ENCODE measurements at places on chromosomes 16 and 17.

DNA sequence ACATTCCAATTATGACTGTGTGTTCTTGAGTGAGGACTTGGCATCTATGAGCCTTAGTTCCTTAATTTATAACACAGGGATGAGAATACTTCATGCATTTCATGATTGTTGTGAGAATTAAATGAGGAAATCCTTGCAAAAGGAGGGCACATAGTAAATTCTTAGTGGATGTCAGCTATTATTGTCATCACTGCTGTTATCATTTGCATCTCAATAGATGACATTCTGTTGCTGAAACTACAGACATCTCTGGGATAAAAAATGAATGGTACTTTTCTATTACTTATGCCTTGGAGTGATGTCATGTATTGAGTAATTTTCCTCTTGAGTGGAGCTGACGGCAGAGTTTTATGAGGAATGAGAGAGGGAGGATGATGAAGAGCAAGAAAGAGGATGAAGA lies 184.4 kb upstream of the CDH11 start:
- no peak for DNase-seq

DNA sequence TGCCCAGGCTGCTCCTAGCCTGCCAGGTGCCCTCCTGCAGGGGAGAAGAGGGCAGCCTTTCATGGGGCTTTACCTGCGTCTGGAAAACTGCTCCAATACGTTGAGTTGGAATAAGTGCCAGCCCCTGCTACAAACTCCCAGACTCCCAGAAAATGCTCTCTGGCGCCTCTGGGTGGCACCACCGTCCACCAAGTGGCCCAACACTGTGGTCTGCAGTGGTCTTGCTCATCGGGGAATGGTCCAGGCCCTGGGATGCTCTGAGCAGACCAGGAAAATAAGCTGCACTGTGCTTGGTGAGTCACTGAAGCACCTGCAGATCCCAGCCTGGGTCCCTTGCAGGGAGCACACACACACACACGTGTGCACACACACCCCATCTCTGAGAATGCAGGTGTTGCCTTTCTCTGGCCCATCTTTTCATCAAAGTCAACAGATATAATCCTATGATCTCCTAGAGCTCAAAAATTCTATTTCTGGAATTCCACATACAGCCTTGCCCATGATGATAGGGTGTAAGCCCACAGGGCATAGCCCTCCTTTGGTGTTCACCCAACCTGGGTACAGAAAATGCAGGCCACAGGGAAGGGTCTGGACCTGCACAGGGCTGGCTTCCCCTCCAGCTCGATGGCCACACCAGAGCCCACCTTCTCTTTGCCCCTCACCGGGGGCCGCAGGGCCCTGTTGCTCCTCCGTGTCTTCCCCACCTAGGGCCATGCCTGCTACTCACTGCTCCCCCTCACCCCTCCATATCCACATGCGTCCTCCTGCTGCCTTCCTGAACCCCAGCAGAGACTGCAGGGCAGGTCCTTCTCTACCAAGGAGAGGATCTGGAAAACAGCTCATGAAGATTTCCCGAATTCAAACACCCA lies 20.5 kb downstream of the CDIP1 start:
- no peak for DNase-seq

DNA sequence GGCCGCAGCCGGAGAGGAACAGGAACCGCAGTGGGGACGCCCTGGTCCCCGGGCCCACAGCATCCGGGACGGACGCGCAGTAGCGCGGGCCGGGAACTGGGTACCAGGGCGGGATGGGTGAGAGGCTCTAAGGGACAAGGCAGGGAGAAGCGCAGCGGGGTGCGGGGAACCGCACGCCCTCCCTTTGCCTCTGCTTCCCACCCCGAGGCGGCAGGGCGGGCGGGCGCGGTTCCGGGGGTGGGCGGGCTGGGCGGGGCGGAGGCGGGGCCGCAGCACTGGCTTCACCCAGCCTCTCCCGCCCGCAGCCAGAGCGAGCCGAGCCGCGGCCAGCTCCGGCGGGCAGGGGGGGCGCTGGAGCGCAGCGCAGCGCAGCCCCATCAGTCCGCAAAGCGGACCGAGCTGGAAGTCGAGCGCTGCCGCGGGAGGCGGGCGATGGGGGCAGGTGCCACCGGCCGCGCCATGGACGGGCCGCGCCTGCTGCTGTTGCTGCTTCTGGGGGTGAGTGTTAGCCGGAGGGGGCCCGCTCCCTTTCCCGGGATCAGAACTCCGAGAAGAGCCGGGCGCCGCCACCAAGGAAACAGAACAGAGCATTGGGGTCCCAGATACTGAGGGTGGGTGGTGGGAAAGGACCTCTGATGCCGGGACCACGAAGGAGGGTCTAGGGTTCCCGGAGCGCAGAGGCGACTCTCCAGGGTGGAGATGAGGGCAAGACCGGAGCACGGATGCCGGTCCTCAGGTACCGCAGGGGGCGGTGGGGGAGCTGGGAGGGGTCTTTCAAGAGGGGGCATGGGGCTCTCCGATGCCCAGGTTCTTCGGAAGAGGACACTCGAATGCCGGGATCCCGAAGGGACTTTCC lies at the start of gene NGFR:
NGFR (plus strand) TSS at position 308 of the 856 bp plus-strand sequence; CDS start at position 433, 125 bp downstream.
- DNase-seq: no peak

DNA sequence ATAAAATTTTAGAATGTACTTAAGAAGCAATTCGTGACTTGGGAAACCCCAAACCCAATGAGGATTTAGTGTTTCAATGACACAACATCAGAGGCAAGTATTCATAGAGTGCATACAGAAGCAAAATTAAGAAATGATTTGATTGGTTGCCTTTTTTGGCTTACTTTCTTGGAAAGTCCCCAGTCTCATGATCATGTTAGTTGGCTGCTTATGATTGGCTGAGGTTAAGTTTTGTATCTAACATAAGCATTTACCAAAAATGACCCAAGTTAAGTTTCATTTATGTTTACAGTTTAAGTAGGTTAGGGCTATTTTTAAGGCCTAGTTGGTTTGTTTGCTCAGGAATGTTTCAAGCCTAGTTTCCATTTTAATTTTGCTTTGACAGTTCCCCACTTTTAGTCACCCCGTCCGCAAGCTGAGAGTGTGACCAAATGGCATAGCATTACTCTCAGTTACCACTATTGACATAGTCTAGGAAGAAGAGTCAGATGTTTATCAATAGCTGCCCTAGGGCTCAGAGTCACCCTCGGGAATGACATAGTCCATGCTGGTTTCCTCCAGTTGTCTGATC lies 36.2 kb downstream of the DGKE start:
- no peak for DNase-seq

- no peak for DNase-seq
Observed at GRCh38 chr17:57210224-57210553, 46.1 kb upstream of the MSI2 start.

DNA sequence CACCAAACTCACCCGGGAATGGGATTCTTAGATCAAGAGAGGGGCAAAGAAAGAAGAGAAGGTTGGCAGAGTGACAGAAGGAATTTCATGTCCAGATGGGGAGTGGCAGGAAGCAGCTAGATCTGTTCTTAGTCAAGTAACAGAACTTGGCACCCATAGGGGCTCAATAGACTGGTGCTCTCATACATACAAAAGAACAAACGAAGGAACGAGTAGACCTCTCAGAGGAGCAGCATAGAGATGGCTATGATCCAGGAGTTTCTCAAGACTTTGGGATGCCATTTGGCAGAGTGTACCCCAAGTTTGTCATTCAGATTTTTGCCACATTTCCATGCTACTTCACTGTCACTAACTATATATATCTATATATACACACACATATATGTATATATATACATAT lies 47.9 kb downstream of the GINS3 start:
- no peak for DNase-seq

- no peak for DNase-seq
Observed at GRCh38 chr16:59326955-59327354, 592.8 kb upstream of the GOT2 start.

- DNase-seq: peak; percentile 82
Observed at GRCh38 chr16:3364774-3365427, 9.2 kb downstream of the OR2C1 start.

Measured in left kidney (tissue), 8 donors.